ENCODE measurements at places on chromosomes 2 and 18. TPM values are rescaled to one million over a fixed set of nuclear protein-coding genes. Genes with fewer than 3 reads are reported as not detected.

DNA sequence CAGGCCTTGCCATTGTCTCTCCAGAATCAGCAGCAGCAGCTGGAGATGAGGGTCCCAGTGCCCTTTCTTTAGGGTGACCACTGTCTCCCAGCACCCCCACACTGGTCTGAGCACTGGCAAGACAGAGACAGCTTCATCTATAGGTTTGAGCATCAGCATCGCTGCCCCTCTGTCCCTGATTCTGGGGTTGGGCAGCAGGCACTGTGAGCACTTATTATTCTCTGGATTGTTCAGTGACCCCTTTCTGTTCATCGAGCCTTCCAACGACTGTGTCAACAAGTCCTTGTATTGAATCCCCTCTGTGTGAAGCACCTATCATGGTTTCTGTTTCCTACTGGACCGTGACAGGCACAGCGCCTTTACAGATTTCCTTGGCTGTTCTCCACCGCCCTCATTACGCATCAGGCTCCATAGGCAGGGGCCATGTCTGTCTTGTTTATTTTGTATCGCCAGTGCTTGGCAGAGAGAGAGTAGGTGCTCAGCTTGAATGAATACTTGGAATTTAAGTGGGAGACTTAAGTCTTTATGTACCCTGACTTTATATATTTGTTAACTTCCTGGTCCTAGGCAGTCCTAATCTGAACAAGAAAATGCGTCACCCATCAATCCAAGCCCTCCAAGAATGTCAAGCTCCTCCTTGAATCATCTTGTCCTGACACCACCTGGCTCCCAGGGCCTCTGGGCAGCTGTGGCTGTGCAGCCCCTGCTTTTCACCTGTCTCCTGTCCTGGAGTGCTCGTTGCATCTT, 11.4 kb downstream of the MALL start:
- no peak for DNase-seq

GRCh38 chr2:124919296-124919695, 894.2 kb downstream of the CNTNAP5 start:
- DNase-seq: no peak

DNA sequence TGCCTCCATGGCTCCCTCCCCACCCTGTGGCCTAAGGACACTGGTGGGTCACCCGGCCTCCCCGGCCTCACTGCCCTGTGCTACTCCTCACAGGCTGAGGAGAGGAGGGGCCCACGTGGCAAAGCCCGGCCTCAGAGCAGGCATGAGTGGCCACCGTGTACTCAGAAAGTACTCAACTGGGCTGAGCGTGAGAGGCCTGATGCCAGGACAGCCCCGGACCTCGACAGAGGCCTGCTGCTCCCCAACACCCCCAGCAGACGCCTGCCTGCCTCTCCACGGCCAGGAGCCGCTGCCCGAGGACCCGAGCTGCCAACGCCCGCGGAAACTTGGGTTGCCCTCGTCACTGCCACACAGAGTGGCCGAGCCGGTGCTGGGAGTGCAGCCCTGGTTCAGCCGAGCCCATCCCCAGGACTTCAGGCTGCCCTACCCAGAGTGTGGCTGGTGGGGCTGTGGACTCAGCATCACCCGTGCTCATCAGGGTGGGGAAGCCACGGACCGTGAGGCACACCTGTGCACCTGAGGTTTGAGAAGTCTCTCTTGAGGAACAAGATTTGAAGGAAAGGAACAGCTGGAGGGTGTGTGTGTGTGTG, 59.3 kb downstream of the CENPO start:
- no peak for DNase-seq

DSC3 gene
- 226 TPM for total RNA-seq

DNA sequence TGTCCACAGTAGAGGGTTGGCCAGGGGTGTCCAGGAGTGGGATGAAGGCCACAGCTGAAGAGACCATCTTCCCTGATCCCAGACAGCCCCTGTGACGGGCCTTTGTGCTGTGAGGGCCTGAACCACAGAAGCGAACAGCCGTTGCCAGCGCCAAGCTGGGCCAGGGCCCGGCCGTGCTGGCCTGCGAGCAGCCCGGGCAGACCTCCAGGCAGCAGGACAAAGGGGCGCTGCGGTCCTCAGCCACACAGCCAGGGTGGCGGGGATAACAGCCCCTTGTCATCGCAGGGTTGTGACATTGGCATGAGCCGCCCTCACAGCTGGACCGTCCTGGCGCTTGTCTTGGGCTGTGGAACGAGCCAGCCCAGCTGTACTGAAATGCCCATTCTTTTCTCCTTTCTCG, 161.1 kb downstream of the FAM210A start:
- no peak for DNase-seq

- no peak for DNase-seq
Measured at GRCh38 chr2:8170552-8171327, 511.1 kb upstream of the ID2 start.

- DNase-seq: no peak
Measured at GRCh38 chr2:58047373-58047935, 848 bp downstream of the VRK2 start.

PKDCC gene
- 48.9 TPM for total RNA-seq

CAVIN2 gene
- 23.0 TPM for total RNA-seq

- no peak for DNase-seq
Measured at GRCh38 chr18:37663446-37663845, 97.8 kb upstream of the CELF4 start.

KANSL3 gene
- total RNA-seq: 26.0 TPM

CYB5A gene
- 82.0 TPM for total RNA-seq

DNA sequence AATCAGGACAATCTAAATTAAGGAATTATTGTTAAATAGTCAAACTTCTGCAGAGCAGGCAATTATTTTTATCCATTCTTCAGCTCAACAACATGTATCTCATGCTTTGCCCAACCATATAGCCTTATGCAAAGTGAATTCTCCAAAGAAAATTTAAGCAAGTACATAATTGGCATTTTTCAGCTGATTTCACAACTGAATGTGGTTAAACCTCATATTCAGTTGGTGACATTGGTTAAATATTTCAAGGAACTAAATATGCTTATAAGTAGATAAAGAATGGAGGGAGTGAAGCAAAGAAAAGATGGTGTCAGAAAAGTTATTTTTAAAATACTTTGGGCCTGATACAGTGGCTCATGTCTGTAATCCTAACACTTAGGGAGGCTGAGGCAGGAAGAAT, 816.2 kb downstream of the NRXN1 start:
- no peak for DNase-seq

GRCh38 chr2:12787891-12788801, 71.4 kb downstream of the TRIB2 start:
- DNase-seq: peak; percentile 80

GRCh38 chr2:149686136-149687051, 98.8 kb upstream of the MMADHC start:
- DNase-seq: no peak

DNA sequence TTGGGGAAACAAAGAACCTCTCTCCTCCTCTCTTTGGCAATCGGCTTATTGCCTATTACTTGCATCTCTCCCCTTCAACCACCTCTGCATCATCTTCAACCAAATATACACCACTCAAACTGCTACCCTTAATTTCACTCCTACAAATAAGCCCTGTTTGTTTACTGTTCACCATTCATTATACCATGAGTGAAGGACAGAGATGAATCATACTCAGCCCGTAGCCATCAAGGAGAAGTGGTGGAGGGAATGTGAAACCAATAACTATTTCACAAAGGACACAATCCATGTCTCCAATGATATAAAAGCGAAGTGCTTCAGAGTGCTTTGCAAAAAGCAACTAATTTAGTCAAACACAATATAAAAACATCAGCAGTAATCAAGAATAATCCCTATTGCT, 76.8 kb downstream of the CACNB4 start:
- no peak for DNase-seq

STAT4 gene
- total RNA-seq: 4.3 TPM

- no peak for DNase-seq
Measured at GRCh38 chr2:72027426-72028161, 120.1 kb downstream of the CYP26B1 start.

GRCh38 chr2:120253021-120253882, 600 bp downstream of the RALB start:
- peak; percentile 75 for DNase-seq

- DNase-seq: no peak
Measured at GRCh38 chr2:150581717-150582472, 94.4 kb upstream of the RND3 start.

MC5R gene
- total RNA-seq: not detected

IL18RAP gene
- total RNA-seq: 0.89 TPM

Data from skin of body (tissue), 3 donors.